Lung (tissue), 17 donors: ENCODE measurements at places on chromosomes 5 and 9. TPM values are rescaled to one million over a fixed set of nuclear protein-coding genes. Genes with fewer than 3 reads are reported as not detected.

DNA sequence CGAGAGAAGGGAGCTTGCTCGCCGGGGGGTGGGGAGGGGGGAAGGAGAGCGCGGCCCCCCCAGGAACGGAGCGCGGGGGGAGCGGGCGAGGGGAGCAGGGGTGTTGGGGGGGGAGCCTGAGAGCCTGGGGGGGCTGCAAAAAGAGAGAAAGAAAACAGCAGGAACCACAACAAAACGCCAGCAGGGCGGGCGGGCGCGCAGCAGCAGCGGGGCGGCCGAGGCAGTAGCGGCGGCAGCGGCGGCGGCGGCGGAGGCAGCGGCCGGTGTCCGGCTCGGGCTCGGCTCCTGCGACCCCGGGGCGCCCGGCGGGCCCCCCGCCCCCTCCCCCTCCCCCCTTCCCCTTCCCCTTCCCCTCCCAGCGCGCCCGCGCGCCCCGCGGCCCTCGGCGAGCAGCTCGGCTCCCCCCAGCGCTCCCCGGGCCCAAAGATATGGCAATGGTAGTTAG is 1.6 kb downstream of the NR2F1 start:
- DNase-seq: no peak

GRCh38 chr9:80500300-80500699 is 928.5 kb downstream of the TLE4 start:
- no peak for DNase-seq

- DNase-seq: no peak
These were observed 460.5 kb downstream of the CCDC171 start for GRCh38 chr9:16013366-16013765.

DNA sequence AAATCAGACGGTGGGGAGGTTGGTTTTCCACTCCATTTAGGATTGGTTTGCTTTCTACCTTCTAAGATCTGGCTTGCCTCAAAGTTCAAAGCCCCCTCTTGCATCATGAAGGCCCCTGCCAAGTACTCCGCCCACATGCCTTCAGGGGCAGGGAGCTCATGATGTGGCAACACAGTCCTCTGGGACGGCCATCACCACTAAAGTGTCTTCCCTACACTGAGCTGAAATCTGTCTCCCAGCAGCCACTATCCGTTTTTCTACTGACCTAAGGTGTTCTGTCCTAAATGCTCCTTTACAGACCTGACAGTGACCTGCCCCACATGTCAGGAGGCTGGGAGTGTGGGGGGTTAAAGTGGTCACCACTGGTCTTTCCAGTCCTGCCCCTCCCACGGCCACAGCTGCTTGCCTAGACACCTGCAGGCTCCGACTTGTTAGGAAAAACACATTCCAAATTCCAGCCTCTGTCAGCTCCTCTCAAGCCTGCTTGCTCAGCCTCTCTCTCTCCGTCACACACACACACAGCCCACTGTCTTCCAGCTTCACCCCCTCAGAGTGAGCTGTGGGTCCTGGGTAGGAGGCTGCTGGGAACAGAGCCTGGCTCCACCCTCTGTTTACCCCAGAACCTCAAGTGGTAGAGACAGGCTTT is 44.9 kb downstream of the SHB start:
- peak; percentile 85 for DNase-seq

Gene ZFP37
- 8.6 TPM for total RNA-seq

Gene NACC2
- 5.9 TPM for total RNA-seq

- no peak for DNase-seq
These were observed 16.6 kb downstream of the ENC1 start for GRCh38 chr5:74623748-74624408.

GRCh38 chr9:109391176-109391575 is 70.3 kb upstream of the EPB41L4B start:
- DNase-seq: no peak
